HCT116 (cell line): ENCODE measurements at places on chromosomes 4 and X.

DNA sequence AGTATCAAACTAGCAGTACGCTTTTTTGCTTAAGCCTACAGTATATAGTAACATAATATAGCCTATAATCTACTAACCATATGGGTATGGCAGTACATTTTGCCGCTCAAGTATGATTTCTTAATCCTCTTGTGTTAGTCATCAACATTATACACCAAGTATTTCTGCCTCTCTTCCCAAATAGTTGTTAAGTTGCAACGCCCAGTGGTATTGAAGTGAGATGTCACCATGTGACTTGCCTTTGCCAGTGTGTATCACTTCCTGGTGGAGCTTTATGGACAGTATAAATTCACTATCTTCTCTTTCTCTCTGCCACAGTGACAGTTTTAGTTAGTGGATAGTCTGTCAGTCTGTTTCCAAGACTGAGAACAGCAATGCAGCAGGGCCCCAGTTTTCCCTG, 535.5 kb downstream of the PDHA2 start:
- no peak for DNase-seq

- DNase-seq, result peak; percentile 69
These were observed 105.3 kb upstream of the NKX1-1 start for GRCh38 chr4:1511441-1512041.

- DNase-seq, result no peak
These were observed 67.7 kb upstream of the FAM9A start for GRCh38 chrX:8868906-8869305.

DNA sequence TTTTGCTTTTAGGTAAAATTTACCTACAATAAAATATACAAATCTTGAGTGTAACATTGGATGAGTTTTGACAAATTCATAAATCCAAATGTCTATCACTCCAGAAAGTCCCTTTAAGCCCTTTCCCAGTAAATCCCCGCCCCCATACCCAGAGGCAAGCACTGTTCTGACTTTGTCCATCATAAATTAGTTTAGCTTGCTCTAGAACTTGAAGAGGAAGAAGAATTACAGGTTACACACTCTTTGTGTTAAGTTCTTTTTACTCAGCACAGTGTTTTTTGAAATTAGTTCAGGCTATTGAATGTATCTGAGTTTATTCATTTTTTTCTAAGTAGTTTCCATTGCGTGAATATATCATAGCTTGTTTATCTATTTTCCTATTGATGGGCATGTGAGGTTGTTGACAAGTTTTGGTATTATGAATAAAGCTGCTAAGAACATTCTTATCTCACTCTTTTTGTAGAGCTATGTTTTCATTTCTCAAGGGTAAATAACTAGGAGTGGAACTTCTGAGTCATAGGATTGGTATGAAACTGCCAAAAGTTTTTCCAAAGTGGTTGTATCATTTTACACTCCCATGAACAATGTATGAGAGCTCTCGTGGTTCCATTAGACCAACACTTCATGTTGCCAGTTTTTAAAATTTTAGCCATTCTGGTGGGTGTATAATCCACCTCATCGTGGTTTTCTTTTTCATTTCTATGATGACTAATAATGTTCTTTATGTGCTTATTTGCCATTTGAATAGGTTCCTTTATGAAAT, 22.4 kb upstream of the HPSE start:
- DNase-seq, result peak; percentile 48

DNA sequence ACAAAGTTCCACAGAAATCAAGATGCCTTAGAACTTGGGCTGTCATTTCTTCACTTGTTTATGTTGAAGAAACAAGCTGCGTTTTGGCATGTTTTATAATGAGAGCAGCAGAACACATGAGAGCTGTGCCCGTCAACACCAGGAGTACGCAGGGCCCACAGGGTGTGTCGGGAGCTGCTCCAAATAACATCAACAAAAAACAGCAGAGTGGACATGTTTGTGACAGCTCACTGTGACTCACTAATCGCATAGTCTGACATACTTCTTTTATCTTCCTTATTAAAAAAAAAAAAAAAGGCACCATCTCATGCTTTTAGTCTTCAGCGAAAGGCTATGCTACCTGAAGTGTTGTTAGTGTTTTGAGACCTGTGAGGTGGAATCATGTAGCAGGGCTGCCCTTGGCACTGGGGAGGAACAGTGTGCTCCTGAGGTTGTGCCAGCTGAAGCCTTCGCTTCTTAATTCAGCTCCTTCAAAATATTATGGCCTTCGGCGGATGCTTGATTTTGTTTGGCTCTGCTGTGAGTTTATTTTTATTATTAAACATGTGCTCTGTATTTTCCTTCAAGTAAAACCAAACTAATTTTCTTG, 32.8 kb downstream of the FHDC1 start:
- DNase-seq, result no peak

GRCh38 chrX:77597090-77597489, 149.9 kb downstream of the FGF16 start:
- DNase-seq, result no peak

DNA sequence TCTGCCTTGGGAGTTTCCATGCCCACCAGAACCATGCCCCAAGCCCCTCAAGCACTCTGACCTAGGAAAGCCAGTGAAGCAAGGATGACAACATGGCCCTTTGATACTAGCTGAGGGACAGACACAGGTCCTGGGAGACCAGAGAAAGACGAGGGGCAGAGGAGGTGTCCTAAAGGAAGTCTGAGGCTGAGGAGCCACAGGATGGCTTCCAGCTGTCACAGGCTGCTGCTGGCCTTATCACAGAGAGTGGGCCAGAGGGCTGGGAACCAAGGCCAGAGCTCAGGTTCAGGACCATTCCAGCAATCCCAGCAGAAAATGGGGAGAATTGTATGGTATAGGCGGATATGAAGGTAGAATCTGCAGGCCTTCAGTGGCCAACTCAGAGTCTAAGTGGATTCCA, 31.7 kb upstream of the MSANTD1 start:
- DNase-seq, result no peak

- no peak for DNase-seq
These were observed 22.2 kb downstream of the PRDM8 start for GRCh38 chr4:80219301-80220025.

- DNase-seq, result no peak
These were observed 55.8 kb downstream of the C4orf50 start for GRCh38 chr4:5962416-5962815.

DNA sequence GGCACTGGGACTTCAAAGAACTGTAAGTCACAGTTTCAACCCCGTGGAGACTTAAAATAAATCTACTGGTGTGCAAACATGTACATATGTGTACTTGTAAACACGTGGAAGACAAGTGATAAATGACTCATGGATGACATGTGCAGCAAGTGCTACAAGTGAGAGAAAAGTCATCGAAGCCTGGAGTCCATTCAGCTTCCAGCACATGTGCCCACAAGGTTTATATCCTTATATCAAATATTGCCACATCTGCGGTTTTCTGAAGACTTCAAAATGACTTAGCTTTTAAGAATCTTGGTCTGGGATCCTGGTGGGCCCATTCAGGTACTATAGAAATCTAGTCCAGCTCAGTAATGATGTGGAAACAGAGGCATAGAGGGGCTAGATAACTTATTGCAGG, 33.0 kb upstream of the TTC29 start:
- no peak for DNase-seq

DNA sequence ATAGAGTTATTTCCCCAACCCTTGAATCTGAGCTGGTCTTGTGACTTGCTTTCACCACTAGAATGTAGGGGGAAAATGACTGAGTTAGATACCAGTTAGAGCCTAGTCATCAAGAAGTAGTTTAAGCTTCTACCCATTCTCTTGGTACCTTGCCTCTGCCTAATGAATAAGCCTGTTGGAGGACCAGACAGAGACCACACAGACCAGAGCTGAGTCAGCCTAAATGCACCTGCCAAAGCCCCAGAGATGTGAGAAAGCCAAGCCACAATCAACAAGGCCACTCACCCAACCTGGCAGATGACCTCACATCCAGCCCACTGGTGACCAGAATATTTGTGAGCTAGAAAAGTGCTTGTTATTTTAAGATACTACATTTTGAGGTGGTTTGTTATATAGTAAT, 85.2 kb upstream of the DCLK2 start:
- no peak for DNase-seq

GRCh38 chr4:123120473-123120872, 198.1 kb upstream of the NUDT6 start:
- DNase-seq, result no peak

DNA sequence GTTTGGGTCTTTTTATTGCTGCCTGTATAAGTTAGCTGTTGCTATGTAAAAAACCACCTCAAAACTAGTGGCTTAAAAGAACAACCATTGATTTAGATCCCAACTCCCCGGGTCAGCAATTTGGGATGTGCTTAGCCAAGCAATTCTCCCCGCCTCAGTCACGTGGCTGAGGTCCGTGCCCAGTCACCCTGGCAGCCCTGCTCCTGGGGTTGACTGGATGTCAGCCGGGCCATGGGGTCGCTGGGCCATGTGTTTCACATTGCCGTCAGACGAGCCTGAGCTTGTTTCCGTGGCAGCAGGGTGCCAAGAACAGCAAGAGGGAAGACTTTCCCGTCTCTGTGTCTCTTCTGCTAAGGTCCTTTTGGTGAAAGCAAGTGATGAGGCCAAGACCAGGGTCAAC, 345.7 kb upstream of the FAT1 start:
- DNase-seq, result no peak

DNA sequence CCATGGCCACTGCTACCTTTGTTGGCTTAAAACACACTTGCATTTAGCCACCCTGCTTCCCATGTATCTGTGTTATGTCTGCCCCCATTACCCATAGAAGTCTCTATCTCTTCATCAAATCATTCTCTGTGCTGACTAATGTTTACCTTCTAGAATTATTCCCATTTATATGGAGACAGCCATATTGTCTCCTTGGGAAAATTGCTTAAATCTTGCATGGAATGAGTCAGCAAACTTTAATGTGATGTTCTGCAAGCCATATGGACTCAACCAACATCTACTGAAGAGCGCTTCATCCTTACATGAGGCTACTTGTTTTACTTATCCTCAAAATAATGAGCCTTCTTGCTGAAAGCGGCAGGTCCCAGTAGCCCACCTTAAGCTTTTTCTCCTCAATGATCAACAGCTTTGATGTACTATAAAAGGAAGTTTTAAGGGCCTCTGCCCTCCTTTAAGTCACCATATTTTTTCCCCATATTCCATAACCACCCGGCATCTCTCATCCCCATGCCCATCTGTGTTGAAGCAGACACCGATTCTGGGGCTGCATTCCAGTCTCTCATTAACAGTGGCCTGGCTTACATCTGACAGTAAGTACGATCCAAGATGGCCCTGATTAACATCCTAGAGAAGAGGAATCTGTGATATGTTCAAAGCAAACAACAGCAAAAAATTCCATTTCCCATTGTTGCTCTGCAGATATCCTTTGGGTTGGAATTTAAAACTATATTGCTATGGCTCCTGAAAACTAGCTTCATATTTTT, 130.4 kb downstream of the ARHGAP6 start:
- no peak for DNase-seq

DNA sequence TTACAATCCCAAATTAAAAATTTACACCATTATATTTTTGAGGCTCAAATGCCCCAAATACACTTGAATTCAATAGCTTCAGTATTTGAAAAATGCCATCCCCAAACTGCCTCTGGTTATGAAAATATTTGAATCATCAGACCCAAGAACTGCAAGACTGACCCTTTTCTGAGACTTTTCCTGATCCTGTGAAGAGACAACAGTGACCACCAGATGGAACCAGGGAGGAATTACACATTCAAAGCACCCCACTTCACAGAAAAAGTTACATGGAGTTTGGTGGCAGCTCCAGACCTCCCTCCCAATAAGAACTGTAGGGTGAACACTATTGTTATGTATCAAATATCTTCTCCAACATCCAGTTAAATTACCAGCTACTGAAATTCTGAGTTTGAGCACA, 44.0 kb upstream of the SCD5 start:
- DNase-seq, result no peak

- DNase-seq, result no peak
These were observed 8.4 kb upstream of the SORBS2 start for GRCh38 chr4:185820146-185821028.
